ENCODE measurements at places on chromosomes 3 and 15.
A peak's percentile ranks its signal among the peaks of the same experiment; 100 is the strongest.

DNA sequence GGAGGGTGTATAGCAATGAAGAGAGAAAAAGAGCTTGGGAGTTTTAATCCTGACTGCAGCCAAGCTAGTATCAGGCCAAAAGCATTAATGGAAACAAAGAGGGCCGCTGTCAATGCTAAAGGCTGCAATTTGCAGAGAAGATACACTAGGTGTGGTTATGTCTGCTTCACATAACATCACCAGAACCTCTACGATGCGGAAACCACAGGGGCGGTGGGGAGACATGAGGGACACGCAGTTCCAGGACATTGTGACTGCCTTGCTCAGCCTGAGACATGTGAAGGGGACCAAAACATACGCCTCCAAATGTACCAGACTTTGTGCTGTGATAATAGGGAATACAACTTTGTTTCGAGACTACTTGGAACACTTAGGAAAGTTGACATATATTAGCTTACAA is 88.4 kb downstream of the APBA2 start:
- DNase-seq = no peak

- no peak for DNase-seq
Measured at GRCh38 chr3:176274161-176274560, 923.1 kb downstream of the TBL1XR1 start.

- DNase-seq = no peak
Measured at GRCh38 chr3:189301479-189301878, 129.7 kb downstream of the TPRG1 start.

DNA sequence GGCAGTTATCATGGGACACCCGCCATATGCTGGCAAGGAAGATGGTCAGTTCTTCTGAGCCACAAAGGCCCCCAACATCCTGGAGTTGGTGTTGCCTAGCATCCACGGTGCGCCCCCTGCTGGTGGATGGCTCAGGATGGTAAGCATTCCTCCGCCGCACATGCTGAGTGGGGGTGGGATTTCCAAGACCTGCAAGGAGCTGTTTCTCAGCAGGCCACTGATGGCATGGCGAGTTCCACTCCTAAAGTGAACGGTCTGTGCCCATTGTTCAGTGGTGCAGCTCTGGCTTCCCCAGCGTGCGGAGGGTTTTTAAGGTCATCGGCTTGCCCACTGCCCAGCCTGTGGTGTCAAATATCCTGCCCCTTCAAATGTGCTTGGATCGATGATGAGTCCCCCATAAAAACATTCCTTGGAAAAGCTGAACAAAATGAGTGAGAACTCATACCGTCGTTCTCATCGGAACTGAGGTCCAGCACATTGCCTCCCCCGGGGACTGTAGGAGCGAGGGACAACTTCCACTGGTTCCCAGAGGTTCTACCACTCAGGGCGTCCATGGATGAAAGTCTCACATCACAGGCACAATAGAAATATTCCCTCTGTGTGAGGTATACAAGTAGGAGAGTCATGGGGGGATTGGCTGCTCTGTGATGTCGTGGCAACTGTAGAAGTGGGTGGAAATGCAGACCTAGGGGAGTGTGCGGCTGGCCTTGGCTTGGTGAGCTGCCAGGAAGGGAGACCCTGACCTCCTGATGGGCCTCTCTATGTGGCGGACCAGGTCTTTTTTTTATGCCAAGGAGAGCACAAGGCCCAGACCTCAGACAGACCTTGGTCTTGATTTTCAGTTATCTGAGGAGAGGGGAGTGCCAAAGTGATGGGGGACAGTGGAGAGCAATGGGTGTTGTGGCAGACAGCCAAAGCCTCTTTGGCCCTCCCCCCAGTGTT is 102.0 kb downstream of the SNRPN start:
- no peak for DNase-seq

DNA sequence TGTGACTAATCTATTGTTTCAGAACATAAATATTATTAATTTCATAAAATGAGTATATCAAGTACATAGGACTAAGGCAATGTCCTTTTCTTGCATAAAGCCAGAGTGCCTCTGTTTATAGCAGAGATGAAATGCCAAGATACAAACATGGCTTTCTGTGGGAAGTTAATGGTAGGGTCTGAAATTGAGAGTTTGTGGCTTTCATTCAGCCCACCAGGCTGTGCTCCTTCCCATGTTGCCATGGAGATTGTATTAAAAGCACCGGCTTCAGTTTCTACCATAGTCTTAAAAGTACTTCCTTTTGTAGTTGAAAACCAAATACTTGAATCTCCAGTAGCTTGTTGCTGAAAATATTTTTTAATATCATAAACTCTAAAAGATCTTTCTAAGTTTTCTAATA is 114.0 kb downstream of the LRRC28 start:
- DNase-seq = no peak

- no peak for DNase-seq
Measured at GRCh38 chr3:117726776-117727175, 1017.2 kb downstream of the TUSC7 start.

GRCh38 chr3:69180869-69181591 is 58.6 kb upstream of the LMOD3 start:
- no peak for DNase-seq

GRCh38 chr3:196843435-196844110 is 24.1 kb upstream of the SENP5 start:
- no peak for DNase-seq

GRCh38 chr15:57060799-57061198 is 142.4 kb downstream of the TCF12 start:
- peak; percentile 75 for DNase-seq

- DNase-seq = no peak
Measured at GRCh38 chr3:194945508-194945907, 259.8 kb downstream of the FAM43A start.

DNA sequence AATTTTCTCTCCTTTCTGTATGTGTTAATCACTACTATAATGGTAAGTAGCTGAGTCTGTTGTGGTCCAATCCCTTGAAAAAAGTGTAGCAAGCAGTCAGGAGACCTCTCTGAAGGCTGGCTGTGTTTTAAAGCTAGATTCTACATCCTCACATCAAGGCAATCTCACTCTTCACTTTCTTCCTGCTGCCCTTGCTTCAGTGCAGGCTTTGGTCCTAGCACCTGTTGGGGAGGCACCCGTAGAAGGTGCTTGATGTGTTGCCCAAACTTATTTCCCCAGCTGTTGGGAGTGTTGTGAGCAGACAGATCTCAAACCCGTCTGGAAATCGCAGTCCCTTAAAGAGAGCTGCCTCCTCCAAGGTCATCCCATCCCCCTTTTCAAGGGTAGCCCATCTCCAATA is 8.6 kb downstream of the FRMD4B start:
- no peak for DNase-seq

- DNase-seq = peak; percentile 45
Measured at GRCh38 chr15:67690936-67691335, 134.4 kb upstream of the SKOR1 start.

DNA sequence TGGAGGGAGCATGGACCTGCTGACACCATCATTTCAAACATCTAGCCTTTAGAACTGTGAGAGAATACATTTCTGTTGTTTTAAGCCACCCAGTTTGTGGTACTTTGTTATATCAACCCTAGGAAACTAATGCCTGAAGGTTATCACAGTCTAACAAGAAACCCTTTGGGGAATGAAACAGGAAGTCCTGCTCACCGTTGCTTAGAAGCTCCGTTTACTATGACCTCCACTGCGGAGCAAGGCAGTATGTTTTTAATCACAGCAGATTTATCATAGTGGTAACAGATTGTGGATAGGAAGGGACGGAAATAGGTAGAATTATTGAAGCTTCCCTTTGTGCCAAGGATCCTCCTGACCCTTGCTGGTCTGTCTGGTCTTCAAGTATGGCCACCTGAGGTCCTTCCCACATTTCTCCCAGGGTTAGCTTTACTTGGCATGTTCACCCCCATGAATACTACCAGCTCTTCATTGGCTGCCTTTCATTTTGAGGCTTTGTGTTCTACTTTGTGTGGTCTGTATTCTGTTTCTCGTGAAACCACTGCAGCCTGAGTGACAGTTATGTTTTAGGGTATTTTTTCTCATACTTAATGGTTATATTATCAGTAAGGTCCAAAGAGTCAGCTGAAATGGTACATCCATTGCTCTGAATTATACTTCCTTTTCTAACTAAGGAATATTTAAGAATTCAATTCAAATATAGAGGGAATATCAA is 201.6 kb downstream of the CHST2 start:
- no peak for DNase-seq

- no peak for DNase-seq
Measured at GRCh38 chr3:85875589-85875988, 916.8 kb downstream of the CADM2 start.

DNA sequence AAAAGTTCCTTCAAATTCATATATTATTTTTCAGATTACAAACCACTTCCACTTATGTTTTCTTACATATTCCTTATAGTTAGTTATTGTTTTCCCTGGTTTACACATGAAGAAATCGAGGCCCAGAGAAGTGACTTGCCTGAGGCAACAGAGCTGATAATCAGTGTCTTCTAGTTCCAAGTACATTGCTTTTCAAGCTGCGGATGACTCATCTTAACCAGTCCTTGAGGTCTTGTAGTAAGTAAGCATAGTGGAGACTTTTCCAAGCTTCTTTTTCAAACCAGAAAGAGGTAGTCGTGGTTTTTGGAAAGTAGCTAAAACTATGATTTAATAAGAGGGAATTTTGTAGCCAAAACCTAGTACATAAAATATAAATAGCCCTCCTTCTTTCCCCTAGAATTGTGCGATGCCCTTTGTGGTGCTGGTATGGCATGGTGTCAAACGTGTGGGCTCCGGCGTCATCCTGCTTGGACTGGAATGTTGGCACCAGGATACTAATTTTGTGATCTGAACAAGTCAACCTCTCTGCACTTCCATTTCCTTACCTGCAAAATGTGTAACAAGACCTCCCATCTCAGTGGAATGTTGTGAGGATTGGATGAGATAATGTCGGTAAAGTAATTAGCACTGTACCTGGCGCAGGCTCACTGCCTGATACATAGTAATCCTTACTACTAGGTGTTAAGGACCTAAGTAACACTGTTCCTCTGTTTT is 19.0 kb upstream of the DLG1 start:
- DNase-seq = peak; percentile 90

GRCh38 chr15:37199545-37199944 is 99.2 kb upstream of the MEIS2 start:
- DNase-seq = no peak

GRCh38 chr3:117735481-117736101 is 1026.0 kb downstream of the TUSC7 start:
- DNase-seq = no peak

- DNase-seq = no peak
Measured at GRCh38 chr15:74585191-74585590, 30.4 kb upstream of the CLK3 start.

- DNase-seq = no peak
Measured at GRCh38 chr3:179074656-179075055, 3.0 kb upstream of the ZMAT3 start.

DNA sequence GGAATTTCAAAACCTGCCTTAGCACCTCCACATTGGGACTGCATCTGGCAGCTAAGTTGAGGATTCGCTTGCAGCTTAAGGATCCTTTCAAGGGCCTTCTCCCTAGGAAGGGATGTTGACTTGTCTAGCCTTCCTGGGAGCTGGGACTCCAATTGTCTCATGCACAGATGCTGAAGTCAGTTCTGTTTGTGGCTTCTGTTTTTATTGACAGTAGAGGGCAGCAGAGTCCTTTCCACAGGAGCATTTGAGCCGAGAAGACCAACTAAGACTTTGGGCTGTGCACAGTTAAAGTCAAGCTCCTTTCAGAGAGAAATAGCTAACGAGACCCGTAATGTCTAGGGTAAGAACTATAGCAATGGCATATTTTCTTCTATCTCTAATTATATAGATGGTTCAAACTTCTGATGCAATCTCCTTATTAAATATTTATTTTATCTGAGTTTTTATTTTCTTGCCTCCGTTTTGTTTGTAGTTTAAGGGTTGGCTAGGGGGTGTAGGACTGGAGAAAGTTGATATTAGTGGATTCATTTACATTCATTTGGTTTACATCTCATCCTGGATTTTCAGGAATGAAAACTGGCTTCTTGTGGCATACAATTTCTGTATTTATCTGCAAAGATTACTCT is 59.7 kb upstream of the KBTBD8 start:
- DNase-seq = peak; percentile 53

DNA sequence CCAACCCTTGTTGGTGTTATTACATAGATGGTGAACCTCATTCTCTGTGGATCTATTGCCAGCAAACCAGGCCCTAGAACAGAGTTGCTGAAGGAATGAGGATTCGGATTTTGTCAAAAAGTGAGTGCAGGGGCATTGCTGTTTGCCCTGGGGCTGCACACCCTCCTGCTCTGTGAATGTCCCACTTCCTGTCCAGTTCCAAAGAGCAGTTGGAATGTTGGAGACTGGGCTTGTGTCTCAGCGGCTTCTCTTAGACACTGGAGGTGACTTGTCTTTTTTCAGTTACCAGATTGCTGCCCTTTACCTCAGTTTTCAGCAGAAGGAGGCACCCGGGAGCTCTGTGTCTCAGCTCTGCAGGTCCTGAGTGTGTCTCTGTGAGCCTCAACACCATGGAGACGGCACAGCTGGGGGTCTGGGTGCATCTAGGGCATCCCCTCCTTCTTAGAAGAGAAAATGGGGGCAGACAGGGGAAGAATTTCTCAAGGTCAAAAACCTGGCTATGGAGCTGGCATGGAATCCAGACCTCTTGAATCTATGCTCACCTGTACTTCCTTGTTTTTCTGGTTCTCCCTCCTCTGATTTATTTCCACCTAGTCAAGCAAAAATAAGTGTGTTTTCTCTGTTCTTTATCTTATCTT is 46.3 kb downstream of the LIMD1 start:
- DNase-seq = no peak

- DNase-seq = no peak
Measured at GRCh38 chr15:43975770-43976169, 149.0 kb downstream of the WDR76 start.

DNA sequence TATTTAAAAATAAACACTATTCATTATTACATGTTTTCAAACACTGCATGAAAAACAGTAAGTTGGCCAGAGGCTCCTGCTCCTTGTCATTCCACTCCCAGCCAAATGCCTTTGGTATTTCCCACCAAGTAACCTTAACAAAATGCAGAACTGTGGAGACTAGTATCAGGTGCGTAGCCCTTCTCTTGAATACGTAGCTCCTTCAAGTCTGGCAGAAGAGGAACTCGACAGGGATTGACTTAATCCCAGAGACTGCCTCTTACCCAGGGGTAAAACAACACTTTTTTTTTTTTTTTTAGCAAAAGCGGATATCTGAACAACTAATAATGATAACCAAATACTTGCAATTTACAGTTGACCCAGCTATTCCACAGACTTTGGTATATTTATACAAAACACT is 738 bp downstream of the COMMD2 start:
- no peak for DNase-seq

Data from A172 (cell line).